NCI-H2029 (cell line): ENCODE measurements at places on chromosomes 7 and 10.

GRCh38 chr7:157662981-157663716 lies 326.3 kb downstream of the DNAJB6 start:
- DNase-seq: no peak

DNA sequence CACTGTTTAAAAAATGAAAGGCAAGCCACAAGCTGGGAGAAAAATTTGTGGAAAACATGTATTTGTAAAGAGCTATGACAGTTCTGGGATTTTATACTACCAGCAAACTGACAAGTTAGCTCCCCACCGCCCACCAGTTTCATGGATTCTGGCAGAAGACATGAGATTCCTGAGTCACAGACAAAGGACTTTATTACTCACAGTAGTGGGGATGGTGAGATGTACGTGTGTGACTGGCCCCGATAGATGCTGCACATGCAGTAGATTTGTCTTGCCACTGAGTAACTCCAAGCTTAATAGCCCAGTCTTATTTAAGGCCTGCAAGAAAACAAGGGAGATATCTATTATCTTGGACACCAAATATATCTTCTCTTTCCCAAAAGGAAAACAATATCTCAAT lies 281.7 kb downstream of the AHR start:
- no peak for DNase-seq

DNA sequence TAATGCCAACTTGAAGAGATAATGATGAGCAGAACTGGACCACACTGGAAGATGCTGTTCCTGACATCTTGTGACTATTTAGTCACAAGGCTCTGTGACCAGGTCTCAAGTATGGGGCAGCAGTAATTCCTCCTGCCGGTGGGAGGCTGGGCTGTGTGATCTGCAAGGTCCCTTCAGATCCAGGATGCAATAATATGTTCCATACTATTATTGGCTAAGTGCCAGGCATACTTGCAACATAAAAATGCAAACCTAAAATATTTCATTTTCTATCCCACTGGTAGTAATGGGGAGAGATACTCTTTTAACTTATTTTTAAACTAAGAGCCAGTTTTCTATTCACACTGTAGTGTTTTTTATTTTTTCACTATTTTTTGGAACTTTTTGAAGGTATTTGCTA lies 171.5 kb downstream of the CYP26A1 start:
- DNase-seq: no peak

DNA sequence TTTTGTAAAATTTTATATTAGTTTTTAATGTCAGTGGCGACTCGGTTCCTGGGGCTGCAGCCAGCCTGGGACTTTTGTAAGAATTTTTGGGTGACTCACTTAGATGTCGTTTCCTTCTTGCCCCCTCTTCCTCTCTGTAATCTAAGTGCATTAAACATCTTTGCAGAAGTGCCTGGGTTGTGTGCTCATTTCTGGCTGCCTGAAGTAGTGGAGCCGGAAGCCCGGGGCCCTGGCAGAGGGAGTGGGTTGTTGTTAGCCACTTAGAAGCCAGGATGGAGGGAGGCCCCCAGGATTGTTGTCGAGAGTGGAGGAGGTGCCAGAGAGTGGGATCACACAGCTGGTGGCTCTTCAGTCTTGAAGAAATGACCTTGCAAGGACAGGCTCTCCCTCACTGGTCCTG lies 11.0 kb upstream of the TRIM8 start:
- no peak for DNase-seq

DNA sequence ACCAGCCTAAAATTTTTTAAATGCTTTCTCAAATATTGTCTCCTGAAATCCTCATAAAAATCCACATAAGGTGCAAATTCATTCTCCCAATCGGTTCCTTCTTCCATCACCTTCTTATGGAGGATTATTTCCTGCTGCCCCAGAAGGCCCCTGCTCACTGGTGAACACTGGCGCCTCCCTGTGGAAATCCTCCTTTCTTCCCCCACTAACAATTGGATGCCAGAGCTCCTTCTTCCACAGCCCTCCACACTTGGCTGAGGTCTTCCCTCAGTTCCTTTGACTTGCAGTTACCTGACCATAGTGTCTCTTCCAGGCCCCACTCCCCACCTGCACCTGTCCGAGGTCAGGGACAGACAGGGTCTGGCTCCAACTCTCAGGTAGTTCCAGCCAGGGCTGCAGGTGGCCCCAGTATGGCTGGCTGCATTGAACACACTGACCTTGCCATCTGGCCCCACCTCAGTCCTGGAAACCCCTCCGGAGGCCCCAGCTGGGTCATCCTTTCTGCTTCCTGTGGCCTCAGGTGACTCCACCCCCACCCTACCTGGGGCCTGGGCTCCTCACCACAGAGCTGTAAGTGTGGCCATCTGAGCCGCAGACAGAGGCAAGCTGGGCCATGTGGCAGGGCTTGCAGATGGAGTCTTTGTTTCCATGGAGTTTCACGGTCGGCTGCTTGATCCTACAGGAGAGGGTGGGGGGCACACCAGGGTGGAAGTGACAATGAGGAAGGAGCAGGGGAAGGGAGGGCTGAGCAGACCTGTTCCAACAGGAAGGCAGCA lies 18.4 kb downstream of the SPOCK2 start:
- no peak for DNase-seq

- no peak for DNase-seq
Measured at GRCh38 chr7:42690794-42691639, 220.9 kb downstream of the C7orf25 start.
